ENCODE measurements at places on chromosomes 2 and 18. TPM values are rescaled to one million over a fixed set of nuclear protein-coding genes. Genes with fewer than 3 reads are reported as not detected.

GRCh38 chr2:85589982-85590791 lies 5.4 kb upstream of the RNF181 start:
- DNase-seq: no peak

Gene ITPRIPL1
- 0.64 TPM for total RNA-seq

Gene TGIF1
- 108 TPM for total RNA-seq

DNA sequence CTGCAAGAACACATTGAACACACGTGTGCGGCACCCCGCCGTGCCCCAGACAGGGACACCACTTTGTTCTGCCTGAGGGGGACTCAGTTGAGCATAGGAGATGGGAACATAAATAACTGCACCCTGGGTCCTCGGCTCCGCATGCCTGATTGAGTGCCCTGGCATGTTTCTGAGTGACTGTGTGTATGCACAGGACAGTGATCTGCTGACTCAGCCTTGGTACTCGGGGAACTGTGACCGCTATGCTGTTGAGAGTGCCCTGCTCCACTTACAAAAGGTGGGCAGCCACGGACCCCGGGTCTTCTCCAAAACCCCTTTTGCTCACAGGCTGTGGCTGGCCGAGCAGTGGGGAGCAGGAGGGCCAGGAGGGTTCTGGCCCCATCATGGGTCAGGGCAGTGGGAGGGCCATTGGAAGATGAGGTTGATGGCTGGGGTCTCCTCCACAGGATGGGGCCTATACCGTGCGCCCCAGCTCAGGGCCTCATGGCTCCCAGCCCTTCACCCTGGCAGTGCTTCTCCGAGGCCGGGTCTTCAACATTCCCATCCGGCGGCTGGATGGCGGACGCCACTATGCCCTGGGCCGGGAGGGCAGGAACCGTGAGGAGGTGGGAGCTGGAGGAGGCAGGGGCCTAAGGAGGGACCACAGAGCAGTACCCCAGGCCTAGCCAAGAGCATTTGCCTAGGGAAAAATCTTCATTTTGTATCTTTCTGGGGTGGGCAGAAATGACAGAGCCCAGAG lies 16.9 kb downstream of the SH2D6 start:
- no peak for DNase-seq

DNA sequence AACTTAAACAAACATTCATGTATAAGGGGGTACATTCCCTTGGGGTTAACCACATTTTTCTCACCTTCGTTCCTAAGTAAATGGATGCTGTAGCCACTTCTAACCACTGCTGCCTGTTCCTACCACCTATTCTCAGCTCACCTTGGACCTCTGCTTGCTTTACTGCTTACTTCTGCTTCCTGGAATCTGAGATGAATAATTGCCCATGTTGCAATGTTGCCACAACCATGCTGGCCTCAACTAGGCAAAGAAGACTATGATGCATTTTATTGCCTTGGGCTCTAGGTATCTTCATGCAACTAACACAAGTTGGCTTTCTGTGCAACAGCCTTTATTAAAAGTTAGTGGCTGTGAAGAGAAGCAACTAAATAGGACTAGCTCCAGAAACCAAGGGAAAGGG lies 106.3 kb upstream of the TCF4 start:
- no peak for DNase-seq

Gene ALPP
- total RNA-seq: not detected

Gene IMPACT
- total RNA-seq: 33.7 TPM

Gene PREPL
- total RNA-seq: 76.5 TPM

GRCh38 chr2:147368306-147368705 lies 476.5 kb upstream of the ACVR2A start:
- no peak for DNase-seq

Gene SLC8A1
- total RNA-seq: 14.2 TPM

Gene MPP4
- not detected for total RNA-seq

- no peak for DNase-seq
Observed at GRCh38 chr2:114610677-114611076, 168.2 kb downstream of the DPP10 start.

- DNase-seq: no peak
Observed at GRCh38 chr18:72783530-72783929, 84.3 kb downstream of the NETO1 start.

DNA sequence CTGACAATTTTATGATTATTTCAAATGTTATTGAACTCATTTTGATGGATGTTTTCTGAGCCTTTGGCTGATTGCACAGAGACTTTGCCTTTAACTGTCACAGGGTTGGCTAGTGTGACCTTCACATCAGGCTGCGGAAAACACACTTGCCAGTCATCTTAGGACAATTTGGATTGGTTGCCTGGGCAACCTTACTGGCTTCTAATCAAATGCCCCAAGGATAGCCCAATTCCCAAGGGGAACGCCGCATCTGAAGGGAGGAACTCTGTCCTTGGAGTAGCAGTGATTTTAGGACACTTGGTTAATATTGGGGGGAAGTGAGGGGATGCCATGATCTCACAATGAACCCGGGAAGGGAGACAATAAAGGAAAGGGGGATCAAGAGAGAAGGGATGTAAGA lies 29.5 kb downstream of the OSBPL6 start:
- DNase-seq: no peak

DNA sequence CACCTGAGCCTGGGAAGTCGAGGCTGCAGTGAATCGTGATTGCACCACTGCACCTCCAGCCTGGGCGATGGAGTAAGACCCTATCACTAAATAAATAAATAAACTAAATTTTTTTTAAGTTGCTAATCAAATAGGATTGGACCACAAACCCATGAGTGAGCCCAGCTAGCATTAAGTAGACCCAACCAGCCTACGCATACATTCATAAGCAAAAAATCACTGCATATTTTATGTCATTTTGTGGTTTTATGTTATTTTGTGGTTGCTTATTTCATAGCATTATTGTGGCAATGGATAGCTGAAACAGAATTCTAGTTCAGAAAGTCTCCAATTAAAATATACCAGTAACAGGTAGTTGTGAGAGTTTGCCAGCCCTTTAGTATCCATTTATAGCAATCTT lies 29.1 kb upstream of the ZC3H15 start:
- no peak for DNase-seq

DNA sequence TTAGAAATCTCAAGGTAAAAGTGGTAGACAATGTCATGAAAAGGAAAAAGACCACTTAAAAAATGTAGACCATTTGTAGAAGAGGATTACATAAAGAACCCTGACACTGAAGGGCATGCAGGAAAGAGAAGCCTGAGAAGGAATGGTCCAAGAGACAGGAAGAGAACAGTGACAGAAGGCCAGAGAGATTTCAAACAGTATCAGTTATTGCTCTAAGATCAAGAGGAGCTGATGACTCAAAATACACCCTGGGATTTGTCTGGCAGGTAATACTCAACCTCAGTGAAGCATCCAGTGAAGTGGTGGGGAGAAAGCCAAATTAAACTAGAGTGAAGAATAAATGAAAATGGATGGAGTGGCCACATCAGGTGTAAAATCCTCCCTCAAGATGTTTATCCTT lies 100.5 kb downstream of the PDE11A start:
- DNase-seq: no peak

Gene LHCGR
- total RNA-seq: 0.64 TPM

Gene SERPINB3
- not detected for total RNA-seq

DNA sequence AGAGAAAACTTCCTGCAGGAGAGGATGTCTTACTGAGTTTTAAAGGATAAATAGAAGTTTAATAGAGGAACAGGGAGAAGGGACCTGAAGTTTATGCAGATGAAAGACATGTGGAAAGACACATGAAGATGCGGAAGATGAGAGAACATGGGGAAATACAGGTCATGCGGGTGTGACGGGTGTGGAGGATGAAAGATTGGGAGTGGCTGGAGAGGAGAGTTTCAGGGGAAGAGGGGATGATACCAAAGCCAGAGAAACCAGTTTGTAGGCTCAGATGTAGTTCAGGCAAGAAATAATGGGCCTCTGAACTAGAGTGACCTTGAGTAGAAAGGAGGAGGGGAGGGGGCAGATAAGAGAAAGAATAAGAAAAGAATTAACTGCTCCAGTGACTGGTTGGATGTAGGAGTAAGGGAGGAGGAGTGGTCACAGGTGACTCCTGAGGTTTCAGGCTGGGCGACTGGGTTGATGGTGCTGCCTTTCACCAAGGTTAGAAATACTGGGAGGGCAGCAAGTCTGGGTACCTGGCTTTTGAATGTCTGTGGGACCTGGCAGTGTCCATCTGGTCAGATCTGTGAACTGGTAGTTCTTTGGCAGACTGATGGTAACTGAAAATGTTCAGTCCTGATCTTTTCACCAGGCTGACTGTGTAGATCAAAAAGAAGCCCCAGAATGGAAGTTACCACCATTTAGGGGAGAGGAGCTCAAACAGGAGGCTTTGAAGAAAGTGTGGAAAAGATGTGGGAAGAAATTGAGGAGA lies 69.4 kb downstream of the TET3 start:
- no peak for DNase-seq

Gene ITGB6
- 0.16 TPM for total RNA-seq

Gene ST8SIA3
- total RNA-seq: not detected

DNA sequence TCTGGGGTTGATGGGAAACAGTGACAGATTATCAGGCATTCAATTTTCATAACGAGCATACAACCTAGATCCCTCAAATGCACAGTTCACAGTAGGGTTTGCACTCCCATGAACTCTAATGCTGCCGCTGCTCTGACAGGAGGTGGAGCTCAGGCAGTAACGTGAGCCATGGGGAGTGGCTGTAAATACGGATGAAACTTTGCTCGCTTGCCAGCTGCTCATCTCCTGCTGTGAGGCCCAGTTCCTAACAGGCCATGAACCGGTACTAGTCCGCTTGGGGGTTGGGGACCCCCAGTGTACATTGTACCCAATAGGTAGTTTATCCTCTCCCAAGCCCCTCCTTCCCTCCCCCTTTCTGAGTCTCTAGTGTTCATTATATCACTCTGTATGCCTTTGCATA lies 94.6 kb downstream of the PTH2R start:
- no peak for DNase-seq

Gene MYOM1
- 3.1 TPM for total RNA-seq

DNA sequence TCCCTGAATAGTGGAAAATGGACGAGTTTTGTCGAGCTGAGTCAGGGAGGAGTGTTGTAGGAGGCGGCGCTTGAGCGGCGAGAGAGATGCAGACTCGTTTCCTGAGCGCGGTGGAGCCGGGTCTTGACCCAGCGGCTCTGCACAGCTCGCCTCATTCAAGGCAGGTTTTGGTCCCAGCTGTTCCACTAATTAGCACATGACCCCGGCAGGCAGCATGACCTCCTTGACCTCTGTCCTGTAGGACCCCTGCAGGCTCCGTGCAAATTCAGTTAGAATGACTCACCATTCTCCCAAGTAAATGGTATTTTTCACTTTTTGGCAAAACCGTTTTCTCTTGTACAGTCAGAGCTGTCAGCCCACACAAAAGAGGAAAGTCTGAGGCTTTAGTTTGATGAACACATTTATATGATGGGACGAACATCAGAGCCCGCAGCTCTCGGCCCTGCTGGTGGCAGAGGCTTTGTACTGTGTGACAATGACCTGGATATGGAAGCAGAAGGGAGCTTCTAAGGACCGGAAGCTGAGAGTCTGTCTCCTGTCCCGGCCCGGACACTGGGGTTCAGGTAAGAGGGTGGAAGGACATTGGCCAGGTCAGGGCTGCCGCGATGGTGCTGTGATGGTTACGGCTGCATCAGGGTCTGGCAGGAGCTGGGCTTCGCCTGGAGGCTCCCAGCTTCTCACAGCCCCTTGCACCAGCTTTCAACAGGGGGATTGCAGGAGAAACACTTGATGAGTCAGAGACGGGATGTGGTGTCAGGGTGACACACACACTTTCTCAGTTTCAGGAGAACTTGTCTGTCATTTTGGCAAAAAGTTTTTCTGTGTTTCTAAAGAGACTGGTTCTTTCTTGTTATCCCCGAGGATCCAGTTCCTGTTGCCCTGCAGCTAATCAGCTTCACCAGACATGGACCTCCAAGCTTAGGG lies 29.9 kb upstream of the ALKAL2 start:
- DNase-seq: no peak

DNA sequence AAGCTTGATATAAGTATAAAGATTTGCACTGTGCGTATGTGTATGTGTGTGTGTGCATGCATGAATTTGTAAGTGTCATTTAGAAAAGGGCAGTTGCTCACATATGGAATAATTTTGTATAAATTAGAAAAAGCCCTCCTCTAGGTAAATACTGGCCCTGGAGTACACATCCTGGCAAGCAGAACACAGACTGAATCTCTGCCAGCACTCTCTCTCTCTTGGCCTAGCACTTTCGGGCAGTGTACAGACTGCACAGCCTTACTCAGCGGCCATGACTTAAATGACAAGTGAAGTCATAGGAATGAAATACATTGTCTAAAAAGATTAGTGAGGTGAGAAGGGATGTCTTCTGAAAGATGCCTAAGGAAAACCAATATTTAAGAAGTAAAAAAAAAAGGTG lies 214.1 kb downstream of the RDH14 start:
- no peak for DNase-seq

GRCh38 chr2:228417526-228417925 lies 236.0 kb upstream of the SPHKAP start:
- DNase-seq: no peak

DNA sequence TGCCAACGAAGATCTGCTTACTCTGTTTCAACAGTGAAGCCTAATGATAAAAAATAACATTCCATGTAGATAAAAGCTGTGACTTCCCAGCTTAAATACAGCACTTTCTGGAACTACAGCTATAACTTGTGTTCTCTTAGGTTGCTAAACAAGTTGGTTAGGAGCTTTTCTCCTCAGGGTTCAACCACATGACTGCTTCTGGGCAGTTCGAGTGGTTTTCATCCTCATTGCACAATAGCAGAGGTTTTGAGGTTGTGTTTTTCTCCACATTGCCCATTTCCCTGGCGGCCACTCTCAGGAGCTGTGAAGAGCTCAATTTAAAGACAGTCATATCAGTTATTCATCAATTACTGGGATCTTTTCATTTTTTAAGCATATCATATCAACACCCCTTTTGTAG lies 102.2 kb upstream of the CYP1B1 start:
- DNase-seq: no peak

- DNase-seq: no peak
Observed at GRCh38 chr18:79302120-79302519, 93.6 kb upstream of the NFATC1 start.

Gene TNFRSF11A
- 6.4 TPM for total RNA-seq

GRCh38 chr2:172986040-172986439 lies 89.6 kb upstream of the MAP3K20 start:
- DNase-seq: no peak
